ENCODE measurements at places on chromosomes 7 and 10.

DNA sequence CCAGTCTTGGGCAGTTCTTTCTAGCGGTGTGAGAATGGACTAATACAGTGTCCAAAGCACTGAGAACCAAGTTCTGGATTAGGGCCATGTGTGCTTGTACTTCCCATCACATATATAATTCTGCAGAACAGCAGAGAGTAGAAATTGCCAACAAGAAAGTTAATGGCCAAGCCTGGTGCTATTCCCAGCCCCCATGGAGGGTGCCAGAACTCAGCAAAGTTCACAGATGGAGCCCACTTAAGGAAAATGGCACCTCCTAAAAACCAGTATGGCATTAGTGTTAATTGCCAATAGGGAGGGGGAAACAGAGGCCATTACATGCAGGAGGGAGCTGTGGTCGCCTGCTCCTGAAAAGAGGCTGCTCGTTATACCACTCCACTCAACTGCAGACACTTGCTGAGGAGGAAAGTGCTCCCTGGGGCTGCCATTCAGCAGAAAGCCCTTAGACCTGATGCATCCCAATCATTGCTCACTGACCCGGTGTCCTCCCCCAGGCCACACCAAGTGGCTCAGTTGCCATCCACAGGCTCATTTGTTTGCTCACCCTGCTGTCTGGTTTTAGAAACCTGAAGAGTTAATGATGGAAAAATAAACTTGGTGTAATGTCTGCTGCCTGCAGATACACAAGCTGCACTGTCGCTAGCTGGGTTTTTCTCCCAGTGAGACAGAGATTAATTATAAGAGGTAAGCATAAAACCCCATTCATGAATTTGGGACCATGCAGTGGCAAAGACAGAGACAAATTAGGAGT is 280.6 kb downstream of the GFRA1 start:
- no peak for DNase-seq

DNA sequence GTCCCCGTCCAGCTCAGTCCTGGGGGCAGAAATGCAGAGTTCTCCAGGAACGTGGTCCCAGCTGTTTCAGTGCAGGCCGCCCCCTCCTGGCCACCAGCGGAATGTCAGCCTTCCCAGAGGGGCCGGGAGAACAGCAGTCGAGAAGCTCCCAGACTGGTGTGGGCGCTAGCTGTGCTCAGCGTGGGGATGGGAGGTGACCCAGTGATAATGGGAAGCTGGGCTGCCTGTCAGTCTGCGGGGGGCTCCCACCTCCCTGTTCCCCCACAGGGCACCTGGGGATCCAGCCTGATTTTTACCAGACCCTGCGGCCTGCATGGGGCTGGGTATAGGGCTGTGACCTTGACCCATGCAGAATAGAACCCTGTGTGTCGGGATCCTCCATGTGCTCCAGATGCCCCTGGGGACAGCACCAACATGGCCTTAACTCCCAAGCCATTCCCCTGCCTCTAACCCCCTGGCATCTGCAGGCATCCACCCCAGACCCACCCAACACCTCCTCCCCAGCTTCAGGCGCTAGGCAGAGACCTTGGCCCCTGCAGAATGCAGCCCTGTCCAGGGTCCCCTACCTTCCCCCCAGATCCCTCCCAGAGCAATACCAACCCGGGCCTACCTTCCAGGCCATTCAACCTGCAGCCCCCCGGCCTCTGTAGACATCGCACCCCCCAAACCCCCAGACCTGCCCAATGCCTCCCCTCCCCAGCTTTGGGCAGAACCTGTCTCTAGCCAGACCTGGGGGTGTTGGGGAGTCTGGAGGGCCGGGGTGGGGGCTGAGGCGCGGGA is 880 bp upstream of the ELN start:
- no peak for DNase-seq

GRCh38 chr7:56256108-56256507 is 139.9 kb upstream of the NUPR2 start:
- no peak for DNase-seq

- DNase-seq: no peak
These were observed 15.3 kb upstream of the TMEM248 start for GRCh38 chr7:66905689-66906088.

GRCh38 chr10:109689785-109690184 is 233.5 kb downstream of the XPNPEP1 start:
- DNase-seq: no peak

GRCh38 chr10:34335960-34336690 is 479.0 kb downstream of the PARD3 start:
- no peak for DNase-seq

GRCh38 chr10:30816820-30817171 is 187.2 kb upstream of the LYZL2 start:
- no peak for DNase-seq

GRCh38 chr7:127905491-127906330 is 125.5 kb downstream of the LRRC4 start:
- DNase-seq: no peak

GRCh38 chr10:110739811-110740271 is 95.7 kb downstream of the RBM20 start:
- no peak for DNase-seq

- no peak for DNase-seq
These were observed 288.9 kb upstream of the KLF6 start for GRCh38 chr10:4073912-4074311.

GRCh38 chr7:77833136-77833535 is 34.6 kb downstream of the PHTF2 start:
- no peak for DNase-seq

- no peak for DNase-seq
These were observed 562.1 kb downstream of the DNAJB6 start for GRCh38 chr7:157898802-157899505.

DNA sequence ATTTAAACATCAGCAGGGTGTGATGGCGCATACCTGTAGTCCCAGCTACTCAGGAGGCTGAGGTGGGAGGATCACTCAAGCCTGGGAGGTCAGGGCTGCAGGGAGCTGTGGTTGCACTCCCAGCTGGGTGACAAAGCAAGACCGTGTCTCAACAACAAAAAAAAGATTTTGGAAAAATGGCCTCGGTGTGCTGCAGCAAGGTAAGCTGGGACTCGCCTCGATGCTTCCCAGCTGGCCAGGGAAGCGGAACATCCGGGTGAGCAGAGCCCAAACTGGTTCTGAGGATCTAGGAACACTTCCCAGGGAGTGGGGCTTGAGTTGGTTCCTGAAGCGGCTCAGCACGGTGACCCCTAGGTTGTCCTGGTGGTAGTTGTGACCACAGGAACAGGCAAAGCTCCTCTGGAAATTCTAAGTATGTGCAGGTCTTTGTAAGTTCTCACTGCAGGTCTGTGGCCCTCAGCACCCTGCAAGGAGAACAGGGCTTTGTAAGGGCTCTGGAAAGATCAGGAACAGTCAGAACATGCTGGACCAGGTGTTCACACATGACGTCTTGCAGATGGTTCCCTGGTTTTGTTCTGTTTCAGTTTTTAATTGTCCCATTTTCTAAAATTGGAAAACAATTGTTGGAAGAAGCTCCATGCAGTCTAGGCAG is 38.6 kb upstream of the ZMIZ2 start:
- DNase-seq: no peak

DNA sequence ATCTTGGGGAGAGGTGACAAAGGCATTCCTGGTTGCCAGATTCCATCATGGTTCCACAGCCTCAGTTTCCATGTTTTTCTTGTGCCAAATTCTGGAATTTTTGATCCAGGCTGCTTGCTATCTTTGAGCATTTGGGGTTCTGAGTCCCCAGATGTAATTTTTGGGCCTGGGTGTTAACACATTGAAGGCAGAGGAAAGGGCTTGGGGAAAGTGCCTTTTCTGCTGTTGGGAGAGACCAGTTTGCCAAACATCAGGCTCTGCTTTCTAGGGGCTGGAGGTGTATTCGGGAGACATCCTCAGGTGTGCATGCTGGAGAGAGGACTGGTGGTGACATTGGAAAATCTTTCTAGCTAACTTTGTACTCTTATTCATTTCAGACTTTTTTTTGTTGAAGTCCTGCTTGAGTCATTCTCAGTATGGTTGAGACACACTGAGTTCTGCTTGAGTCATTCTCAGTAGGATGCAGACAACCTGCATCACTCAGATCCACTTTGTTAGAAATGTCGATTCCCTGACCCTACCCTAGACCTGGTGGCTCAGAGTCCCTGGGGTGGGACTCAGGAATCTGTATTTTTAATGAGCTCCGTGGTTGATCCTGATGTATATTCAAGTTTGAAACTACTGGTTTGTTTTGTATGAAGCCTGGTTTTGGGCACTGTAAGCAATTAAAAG is 101.0 kb downstream of the LRMDA start:
- no peak for DNase-seq

- no peak for DNase-seq
These were observed 118.2 kb upstream of the FAM133B start for GRCh38 chr7:92708111-92709042.

DNA sequence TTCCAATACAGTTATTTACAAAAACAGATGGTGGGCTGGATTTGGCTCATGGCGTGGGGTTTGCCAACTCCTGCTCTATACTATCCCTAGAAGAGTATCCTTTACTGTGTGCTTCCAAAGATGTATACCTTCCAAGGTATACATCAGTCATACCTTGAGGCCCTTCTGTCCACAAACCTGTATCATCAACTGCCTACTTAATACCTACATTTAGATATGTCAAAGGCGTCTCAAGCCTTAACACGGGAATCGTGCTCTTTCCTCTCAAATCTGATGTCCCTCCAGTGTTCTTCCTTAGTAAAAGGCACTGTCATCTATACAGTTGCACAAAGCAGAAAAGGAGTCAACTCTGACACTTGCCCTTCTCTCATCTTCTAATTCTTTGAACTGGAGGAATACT is 36.9 kb downstream of the NAMPT start:
- DNase-seq: no peak

DNA sequence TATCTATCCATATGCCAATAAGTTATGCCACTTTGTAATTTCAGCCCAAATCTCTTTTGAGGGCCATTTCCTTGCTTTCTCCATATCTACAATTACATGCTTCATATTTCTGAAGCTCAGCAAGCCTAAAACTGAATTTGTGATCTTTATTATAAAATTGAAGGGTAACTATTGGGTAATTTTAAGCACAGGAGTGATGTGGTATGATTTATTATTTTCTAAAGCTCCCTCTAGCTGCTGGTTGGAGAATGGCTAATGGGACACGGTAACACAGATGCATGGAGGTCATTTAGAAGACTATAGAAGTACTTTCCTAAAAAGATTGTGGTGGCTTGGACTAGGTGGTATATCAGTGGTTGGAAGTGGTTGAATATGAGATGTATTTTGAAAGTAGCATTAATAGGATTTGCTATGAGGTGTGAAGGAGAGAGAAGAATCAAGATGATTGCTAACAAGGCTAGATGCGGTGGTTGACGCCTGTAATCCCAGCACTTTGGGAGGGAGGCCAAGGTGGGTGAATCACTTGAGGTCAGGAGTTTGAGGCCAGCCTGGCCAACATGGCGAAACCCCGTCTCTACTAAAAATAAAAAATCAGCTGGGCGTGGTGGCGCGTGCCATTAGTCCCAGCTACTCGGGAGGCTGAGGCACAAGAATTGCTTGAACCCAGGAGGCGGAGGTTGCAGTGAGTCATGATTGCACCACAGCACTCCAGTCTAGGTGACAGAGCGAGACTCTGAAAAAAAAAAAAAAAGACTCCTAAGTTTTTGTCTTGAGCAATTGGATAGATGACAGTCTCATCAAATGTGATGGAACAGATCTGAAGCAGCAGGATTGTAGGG is 13.9 kb downstream of the KLHDC10 start:
- DNase-seq: no peak

Measured in GM12878 (cell line).